Stimulated activated CD8-positive, alpha-beta memory T cell treated with anti-CD3 and anti-CD28 coated beads, Interleukin-7, amount 100 ng/mL, for 1 hour (primary cell): ENCODE measurements at places on chromosomes 12 and 14.

DNA sequence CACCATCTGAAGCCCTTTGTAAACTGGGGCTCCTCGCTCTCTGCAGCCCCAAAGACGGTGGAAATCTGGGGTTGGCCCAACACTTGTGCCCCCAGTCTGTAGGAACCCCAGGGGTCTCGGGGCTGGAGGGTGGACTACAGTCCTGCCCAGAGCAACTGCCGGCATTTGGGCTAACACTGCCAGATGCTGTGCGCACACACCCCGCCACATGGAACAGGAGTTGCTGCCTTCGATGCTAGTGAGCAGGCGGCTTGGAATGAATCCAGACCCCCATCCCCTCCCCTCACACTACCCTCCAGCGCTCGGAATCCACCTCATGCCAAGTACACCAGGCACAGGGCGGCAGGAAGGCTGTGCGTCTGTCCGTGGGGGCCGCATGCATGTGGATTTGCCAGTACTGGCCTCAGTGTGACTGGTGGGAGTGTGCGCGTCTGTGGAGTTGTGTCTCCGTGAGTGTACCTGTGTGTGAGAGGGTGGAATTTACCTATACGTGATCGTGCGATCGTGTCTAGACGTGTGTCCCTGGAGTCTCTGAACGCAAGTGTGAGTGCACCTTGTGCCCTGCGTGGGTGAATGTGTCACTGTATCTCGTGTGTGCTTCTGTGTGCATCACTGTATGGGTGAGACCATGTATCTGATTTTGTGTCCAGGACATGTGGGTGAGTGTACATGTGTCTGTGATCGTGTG lies 5.1 kb downstream of the LHX5 start:
- no peak for DNase-seq

DNA sequence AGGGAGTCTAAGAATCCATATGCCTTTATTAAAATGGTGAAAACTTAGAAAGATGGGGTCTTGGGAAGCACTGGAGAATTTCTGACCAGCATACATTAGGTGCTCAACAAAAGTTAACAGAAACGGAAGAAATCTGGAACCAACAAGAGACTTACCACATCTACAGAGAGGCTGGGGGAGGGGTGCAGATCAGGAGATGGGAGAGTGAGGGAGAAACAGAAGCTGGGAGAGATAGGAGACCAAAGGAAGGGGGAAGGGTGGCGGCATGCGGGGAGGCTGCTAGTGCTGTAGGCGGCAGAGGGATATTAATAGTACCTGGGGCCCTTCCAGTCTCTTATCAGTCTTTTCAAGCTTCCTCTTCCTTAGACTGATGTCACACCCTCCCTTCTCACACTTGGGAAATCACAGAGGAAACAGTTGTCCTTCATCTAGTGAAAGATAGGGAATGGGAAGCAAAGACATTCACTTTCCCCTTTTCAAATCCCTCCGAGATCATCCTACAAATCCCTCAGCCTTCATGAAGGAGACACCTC lies 18.1 kb downstream of the ZBTB39 start:
- DNase-seq, result no peak

GRCh38 chr14:103172921-103173320 lies 49.7 kb downstream of the TNFAIP2 start:
- no peak for DNase-seq

DNA sequence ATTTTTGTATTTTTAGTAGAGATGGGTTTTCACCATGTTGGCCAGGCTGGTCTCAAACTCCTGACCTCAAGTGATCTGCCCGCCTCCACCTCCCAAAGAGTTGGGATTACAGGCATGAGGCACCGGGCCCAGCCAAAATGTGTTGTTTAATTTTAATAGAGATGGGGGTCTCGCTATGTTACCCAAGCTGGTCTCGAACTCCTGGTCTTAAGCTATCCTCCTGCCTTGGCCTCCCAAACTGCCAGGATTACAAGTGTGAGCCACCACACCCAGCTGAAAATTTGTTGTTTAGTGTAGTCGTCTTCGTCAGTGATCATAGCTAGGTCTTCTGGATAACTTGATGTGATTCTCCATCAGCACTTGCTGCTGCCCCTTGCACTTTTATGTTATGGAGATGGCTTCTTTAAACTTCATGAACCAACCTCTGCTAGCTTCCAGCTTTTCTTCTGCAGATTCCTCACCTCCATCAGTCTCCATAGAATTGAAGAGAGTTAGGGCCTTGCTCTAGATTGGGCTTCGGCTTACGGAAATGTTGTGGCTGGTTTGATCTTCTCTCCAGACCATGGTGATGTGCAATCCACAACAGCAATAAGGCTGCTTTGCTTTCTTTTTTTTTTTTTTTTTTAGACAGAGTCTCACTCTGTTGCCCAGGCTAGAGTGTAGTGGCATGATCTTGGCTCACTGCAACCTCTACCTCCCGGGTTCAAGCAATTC lies 13.0 kb downstream of the ISCU start:
- no peak for DNase-seq

- no peak for DNase-seq
Observed at GRCh38 chr12:118866346-118866745, 115.0 kb upstream of the SRRM4 start.

DNA sequence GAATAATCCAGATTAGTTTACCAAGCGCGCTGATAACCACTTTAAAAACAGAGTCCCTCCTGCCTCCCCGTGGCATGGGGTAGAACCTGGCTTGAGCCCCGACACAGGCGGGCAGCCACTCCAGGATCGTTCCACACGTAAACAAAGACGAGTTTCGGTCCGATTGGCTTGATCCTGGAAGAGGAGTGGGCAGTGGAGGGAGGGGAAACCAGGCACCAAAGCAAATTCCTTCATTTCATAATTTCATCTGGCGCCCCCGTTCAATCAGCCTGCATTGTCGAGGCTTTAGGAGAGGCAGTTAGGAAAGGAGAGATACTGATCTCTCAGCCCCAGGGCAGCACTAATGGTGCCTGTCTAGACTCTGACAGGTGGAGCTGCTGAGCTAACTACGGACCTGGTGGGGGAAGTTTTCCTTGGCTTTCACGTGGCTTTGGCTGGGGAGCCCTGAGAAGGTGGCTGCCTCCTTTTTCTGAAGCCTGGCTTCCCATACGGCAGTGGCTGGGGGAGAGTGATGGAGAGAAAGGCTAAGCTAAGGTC lies 751 bp upstream of the GPRC5A start:
- no peak for DNase-seq

DNA sequence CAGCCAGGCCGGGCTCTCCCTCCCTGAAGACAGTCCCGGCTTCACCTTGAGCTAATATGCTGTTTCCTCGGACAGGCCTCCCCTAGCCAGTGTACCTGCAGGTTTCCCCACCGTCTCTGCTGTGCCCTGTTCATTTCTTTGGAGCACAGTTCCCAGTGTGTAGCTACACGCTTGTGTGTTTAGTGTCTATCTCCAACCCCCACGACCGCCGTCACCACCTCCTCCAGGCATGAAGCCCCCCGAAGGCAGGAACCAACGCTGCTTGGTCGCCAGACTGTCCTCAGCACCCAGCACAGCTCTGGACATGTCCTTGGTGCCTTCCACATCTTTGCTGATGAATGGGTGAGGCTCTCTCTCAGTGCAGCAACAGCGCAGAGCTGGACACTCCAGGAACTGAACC lies 26.2 kb upstream of the PLEKHG6 start:
- DNase-seq, result no peak

DNA sequence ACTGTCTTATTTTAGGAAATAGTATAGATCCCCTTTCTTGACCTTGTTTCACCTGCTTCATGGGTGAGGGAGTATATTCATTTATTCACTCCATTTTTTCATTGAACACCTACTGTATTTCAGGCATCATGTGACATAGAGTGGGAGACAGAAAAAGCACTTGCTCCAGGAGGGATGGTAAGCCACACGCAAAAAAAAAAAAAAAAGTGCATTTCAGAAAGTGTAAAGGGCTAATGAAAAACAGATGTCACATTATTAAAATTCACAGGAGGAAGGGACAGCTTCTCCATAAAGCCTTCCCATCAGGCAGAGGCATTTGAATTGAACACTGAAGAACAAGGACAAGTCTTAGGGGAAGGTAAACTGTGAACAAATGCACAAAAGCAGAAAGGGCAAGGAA lies 7.5 kb downstream of the SLC8A3 start:
- DNase-seq, result no peak

DNA sequence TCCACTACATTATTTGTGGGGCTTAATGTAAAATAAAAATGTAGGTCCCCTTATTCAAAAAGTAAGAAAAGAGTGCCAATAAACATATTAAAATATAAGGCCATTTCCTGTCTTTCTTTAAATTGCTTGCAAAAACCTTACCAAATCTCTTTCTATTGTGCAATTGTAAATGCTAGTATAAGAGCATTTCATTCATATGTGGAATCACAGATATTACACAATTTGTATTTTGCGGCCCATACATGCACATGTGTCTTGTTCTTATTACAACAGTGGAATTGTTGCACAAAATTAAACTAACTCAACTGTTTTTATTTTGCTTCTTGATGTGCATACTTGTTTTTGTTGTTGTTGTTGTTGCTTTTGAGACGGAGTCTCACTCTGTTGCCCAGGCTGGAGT lies 20.1 kb upstream of the CRADD start:
- DNase-seq, result no peak

- DNase-seq, result no peak
Observed at GRCh38 chr12:25730489-25731349, 177.6 kb upstream of the LMNTD1 start.

DNA sequence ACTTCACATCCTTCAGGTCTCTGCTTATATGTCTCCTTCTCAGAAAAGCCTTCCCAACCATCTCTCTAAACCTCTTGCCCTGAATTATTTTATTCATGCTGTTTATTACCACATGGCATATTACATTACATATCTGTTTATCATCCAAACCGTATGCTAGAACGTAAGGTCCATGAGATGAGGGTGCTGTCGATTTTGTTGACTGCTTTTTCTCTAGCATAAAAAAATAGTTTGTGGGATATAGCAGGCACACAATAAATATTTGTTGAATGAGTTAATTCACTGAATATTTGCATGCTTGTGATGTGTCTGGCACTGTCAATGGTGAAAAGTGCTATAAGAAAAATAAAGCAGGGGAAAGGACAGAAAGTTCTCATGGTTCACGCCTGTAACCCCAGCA lies 22.9 kb downstream of the SAMD4A start:
- DNase-seq, result no peak

DNA sequence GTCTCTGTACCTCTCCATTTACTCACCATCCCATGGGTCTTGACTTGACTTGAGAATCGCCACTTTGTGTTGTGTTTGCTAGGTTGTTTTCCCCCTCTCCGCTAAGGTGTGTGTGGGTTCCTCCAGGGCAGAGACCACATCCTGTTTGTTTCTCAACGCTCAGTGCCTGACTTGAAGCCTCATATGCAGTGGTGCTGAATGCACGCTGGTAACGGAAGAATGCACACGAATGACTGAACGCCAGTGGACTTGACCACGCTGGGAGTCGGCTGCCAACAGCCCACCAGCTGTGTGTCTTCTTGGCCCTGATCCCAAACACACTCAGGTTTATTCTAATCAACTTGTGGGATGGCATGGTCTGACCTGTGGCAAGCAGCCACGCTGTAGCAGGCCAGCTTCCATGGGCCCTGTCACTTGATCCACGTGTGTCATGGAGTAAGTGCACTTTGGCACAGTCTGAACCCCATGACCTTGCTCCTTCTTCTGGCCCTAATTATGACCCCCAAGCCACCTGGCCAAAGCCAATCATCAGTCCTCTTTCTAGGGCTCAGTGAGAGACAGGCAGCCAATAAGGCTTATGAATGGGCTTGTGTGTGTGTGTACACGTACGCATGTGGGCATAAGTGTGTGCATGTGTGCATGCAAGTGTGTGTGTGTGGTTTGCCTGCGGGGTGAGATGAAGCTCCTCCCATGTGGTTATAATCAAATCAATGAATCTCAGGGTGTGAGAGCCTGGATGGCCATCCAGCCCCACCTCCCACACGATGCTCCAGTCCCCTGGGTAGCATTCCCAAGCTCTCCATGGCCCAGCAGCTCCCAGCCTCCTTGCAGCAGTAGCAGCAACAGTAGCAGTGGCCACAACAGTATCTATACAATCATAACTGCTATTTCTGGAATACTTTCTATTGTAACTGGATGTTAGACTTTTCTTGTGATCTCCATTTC lies 6.4 kb upstream of the TC2N start:
- peak; percentile 35 for DNase-seq

DNA sequence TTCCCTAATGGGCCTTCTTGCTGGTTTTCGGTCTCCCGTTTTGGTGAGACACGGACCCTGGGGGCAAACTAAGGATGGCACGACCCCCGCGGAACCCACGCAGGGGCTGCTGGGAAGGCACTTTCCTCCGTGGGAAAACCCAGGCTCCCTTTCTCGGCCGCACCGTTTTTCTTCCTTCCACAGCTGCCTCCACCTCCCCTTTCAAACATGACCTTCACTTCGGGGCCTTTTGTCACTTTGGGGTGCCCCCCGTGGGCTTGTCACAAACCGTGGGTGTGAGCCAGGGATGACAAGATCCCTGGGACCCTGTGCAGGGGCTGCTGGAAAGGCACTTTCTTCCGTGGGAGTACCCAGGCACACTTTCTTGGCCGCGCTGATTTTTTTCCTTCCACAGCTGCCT lies 268.7 kb downstream of the ALG10 start:
- DNase-seq, result no peak

DNA sequence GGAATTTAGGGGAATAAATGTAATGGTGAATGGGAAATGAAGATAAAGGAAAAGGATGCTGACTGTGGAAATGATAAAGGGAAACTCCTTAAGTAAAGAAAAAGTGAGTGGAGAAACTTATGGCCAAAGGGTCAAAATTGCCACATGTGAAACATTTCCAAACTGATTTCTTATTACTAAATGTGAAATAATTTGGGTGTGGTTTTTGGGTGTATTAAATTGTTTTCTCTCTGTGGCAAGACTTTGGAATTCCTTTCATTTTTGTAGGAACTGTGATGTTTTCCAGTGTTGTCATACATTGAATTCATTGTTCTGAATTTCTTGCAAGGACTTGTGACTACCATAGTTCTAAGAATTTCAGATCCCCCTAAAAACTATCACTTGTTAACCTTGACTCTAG lies 1891.5 kb upstream of the SEL1L start:
- no peak for DNase-seq

GRCh38 chr14:52563120-52563519 lies 10.5 kb downstream of the GPR137C start:
- DNase-seq, result no peak

DNA sequence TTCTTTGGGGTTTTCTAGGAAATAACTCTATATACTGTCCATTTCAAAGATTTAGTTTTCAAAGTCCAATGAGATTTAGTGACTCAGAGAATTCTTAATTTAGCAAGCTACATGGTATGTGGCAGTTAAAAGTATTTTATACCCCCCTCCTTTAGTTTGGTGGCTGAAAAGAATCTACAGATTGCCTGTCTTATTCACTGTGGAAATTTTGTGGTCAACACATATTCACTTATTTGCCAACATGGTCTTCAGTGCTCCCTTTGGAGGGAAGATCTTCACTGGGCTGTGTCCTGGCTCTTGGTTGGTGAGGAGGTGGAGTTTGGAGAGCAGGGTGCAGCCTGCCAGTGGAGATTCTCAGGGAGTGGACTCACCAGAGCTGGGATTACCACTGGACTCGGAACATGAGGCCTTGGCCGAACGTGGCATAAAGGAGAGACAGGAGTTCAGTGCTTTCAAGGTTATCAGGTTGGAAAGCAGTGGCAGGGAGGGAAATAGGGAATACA lies 39.8 kb downstream of the SAMD4A start:
- no peak for DNase-seq
